Left renal pelvis (tissue), 4 donors: ENCODE measurements at places on chromosomes 16 and 17. TPM values are rescaled to one million over a fixed set of nuclear protein-coding genes. Genes with fewer than 3 reads are reported as not detected.

The CD300LB gene
- polyA plus RNA-seq = 0.15 TPM

The KRT20 gene
- polyA plus RNA-seq = 0.09 TPM

The PLK1 gene
- 27.9 TPM for polyA plus RNA-seq

The MT3 gene
- 1.0 TPM for polyA plus RNA-seq

The DNASE1L2 gene
- polyA plus RNA-seq = 0.63 TPM

The CMTM1 gene
- polyA plus RNA-seq = 7.8 TPM

The TEKT1 gene
- polyA plus RNA-seq = 0.53 TPM

The RNFT1 gene
- polyA plus RNA-seq = 35.4 TPM

The CA5A gene
- 0.15 TPM for polyA plus RNA-seq

The CCL3 gene
- 0.29 TPM for polyA plus RNA-seq

The ALOX12B gene
- 1.1 TPM for polyA plus RNA-seq

The SNAI3 gene
- 0.68 TPM for polyA plus RNA-seq

The XYLT1 gene
- 7.1 TPM for polyA plus RNA-seq

The MPO gene
- polyA plus RNA-seq = 1.6 TPM

The ABCC1 gene
- 26.5 TPM for polyA plus RNA-seq

The MGRN1 gene
- polyA plus RNA-seq = 70.3 TPM

The GPR139 gene
- not detected for polyA plus RNA-seq

The CRYM gene
- 8.2 TPM for polyA plus RNA-seq

The CCDC78 gene
- 1.6 TPM for polyA plus RNA-seq

The PRR11 gene
- polyA plus RNA-seq = 17.2 TPM

The SOST gene
- 67.8 TPM for polyA plus RNA-seq
